Dermis microvascular lymphatic vessel endothelial cell (primary cell): ENCODE measurements at places on chromosomes 3 and 15. TPM values are rescaled to one million over a fixed set of nuclear protein-coding genes. Genes with fewer than 3 reads are reported as not detected.

The MCF2L2 gene
- total RNA-seq = 0.25 and 0.26 TPM in 2 replicates

The PIF1 gene
- 4.4 and 9.0 TPM in 2 replicates for total RNA-seq

The TRIP4 gene
- total RNA-seq = 8.6 and 10.9 TPM in 2 replicates

The DUOX1 gene
- not detected in 2 replicates for total RNA-seq

The STARD5 gene
- 0.77 and 1.9 TPM in 2 replicates for total RNA-seq

The IDH3A gene
- 20.3 and 22.1 TPM in 2 replicates for total RNA-seq

The CLDN16 gene
- not detected in 2 replicates for total RNA-seq

DNA sequence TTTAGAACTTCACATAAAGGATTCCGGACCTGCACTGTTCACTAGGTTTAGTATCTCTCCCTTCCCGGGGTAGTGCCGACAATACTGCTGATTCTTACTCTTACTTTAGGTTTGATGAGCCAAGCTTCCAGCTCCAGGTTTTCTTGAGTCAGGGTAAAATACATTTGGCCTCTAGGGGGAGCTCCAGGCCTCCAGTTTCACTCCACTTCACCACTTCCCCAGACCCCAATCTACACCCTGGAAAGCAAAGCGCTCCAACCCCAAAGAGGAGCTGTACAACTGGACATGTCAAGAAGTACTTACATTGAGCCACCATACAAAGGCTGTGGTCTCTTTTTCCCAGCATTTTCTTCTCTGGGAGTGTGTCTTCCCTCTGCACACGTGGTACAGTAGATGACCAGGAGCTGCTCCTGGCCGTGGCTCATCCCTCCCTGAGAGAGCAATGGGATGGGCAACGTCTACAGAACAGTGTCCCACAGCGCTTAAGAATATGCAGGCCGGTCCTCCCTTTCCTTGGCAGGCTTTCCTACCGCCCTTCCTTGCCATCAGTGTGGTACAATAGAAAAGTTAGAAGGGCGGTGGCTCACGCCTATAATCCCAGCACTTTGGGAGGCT, 93.9 kb upstream of the CCDC80 start:
- peak; percentile 14 for DNase-seq

GRCh38 chr3:133944641-133945380, 49.1 kb upstream of the RAB6B start:
- peak; percentile 96 for DNase-seq

- DNase-seq = no peak
These were observed 48.6 kb downstream of the KCNMB2 start for GRCh38 chr3:178584722-178585380.

DNA sequence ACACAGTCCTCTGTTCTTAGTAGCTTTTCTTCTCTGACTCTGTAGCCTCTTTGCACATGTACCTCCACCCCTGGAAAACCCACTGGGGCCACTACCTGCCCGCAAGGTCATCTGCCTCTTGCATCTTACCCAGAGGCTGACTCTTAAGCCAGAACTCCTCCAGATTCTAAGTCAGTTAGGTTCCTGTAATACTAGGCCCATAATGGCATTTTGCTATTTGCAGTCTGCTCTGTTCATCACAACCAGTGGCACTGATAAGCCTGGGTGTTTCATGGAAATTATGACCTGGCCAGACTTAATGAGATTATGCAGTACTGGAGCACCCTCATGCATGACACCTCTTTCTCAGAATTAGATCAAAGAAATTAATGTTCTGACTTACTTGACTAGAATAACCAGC, 31.7 kb upstream of the ATG7 start:
- DNase-seq = no peak

DNA sequence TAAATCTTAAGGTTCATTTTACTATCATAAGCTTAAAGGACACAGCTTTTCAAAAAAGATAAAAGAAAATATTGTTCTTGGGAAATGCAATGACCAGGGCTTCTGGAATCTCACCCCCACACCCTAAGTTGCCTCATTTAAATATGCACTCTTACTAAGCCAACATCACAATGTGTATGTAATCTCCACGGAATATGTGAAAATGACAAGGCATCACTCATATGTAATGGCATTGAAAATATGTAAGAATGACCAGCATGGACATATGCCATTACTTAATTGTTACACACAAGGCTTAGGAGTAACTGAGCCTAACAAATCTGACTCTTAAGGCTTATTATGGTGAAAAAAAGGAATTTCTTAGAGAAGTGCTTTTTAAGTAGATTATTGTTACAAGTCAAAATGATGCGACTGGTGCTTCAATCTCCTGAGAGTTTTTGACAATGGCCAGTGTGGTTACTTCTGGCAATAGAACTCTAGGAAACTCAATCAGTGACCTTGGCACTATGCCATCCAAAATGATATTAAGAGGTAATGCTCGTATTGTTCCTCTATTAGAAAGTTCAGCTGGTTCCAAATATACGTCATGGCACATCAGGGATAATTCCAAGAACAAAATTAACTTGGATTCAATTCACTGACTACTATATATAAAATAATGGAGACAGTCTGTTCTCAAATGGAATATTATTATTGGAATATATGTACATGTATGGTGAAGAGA, 290.0 kb upstream of the PLSCR5 start:
- peak; percentile 49 for DNase-seq

- DNase-seq = no peak
These were observed 281.5 kb upstream of the DPPA4 start for GRCh38 chr3:109618766-109619378.

DNA sequence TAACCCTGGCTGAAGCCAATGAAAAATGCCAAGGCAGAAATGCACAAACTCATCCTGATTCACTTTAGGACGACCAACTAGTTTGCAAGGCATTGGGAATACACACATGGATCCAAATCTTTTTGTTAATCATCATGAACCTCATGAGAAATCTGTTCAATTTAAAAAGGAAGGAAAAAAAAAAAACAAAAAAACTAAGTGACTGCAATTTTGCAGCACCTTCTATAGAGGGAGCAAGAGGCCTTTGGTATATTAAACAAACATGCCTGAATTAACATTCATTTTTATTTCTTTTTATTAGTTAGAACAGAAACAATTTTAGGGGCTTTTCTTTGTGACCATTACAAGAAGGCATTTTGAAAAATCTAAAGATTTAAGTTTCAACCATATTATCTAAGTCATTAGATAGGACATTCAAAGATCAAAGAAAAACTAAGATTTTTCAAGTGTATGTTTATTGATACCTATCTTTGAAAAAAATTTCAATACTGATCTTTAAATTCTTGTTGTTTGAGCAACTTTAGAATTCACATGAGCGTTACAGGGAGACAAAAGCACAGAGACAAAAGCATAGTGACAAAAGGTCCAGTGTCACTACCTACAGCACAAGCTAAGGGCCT, 182.4 kb downstream of the CBLB start:
- peak; percentile 22 for DNase-seq

DNA sequence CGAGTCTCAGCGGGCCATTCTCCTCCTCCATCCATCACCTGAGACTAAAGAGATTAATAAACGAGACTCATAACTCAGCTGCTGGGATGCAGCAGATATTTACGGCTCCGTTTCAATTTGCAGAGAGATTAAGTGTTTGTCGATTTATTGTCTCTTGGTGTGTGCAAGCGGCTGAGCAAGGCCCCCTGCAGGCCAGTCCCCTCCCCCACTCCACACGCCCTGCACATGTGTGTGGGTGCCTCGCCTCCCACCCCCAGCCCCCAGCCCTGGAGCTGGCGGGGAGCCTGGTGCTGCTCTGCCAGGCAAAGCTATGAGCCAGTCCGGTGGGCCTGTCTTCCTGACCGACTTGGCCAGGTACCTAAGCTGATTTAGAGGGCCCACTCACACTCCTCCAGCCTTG, 63.0 kb downstream of the CYP11A1 start:
- no peak for DNase-seq

DNA sequence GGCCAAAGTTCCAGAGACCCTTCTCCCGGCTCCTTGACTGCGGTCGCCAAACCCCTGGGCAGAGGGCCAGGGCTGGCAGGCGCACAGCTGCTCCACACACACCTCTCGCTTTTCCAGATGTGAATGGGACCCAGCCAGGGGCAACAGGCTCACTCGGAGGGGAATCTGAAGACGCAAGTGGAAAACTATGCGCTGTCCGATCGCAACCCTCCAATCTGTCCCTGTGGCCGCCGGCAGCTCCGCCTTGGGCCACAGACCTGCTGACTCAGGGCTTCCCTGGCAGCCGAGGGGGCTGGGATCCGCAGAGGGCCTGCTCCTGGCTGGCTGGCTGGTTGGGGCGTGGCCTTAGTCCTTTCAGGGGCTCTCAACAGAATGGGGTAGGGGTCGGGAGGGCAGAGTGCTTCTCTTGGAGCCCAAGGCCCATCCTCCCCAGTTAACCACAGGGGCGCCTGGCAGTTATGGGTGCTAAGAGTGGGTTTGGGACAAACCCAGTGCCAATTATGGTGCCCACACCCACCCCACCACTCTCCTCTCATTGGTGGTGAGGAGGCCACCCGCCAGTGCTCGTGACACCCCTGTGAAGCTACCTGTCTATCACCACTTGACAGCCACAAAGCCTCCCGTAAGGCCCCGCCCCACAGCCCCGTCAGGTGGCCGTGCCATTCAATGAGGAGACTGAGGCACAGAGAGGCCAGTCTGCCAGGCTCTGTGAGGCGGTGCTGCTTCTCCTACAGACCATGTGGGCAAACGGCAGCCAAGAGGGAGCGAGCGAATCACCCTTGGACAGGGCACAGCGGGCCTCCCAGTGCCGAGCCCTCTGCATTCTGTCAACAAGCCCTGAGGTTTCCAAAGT, 53.8 kb downstream of the IQSEC1 start:
- DNase-seq = no peak

GRCh38 chr3:61605589-61606175, 44.3 kb downstream of the PTPRG start:
- DNase-seq = no peak

DNA sequence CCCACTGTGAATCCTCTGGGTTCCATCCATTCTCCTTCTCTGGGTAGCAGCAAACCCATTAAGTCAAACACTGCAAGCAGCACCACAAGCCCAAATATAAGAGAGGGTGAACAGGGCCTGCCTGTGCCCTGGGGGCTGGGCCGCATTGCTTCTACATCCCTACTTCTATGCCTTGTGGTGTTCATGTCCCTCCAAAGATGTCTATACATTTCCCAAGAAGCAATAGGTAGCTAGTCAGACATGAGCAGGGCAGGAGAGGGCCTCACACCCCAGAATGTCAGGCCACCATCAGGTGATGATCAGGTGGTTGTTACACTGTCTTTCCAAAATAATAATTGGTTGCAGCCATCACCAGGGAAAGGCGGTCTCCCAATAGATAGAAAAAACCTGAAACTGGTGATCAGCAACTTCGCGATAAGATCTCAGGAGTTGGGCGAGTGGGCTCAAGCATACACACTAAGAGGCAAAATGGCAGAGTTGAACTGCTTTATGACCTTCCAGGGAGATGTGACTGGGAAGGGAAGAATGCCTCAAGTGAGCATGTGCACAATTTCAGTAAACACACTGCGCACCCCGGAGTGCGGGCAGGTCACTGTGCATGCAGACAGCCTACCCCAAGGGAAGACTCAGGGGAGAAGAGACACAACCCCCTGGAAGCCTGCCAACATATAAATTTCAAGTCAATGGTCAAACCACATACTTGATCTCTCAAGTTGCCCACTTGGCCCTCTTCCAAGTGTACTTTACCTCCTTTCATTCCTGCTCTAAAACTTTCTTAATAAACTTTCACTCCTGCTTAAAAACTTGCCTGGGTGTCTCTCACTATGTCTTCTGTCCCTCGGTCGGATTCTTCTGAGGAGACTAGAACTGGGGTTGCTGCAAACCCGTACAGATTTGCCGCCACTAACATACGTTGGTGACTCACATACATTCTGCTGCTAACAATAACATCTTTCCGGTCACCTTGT, 39.9 kb downstream of the KLF15 start:
- DNase-seq = no peak

- peak; percentile 74 for DNase-seq
These were observed 2.1 kb upstream of the GNAT1 start for GRCh38 chr3:50189274-50189673.

- no peak for DNase-seq
These were observed 36.7 kb upstream of the MFGE8 start for GRCh38 chr15:88949734-88950400.

GRCh38 chr15:68305420-68305871, 27.9 kb downstream of the FEM1B start:
- DNase-seq = no peak

DNA sequence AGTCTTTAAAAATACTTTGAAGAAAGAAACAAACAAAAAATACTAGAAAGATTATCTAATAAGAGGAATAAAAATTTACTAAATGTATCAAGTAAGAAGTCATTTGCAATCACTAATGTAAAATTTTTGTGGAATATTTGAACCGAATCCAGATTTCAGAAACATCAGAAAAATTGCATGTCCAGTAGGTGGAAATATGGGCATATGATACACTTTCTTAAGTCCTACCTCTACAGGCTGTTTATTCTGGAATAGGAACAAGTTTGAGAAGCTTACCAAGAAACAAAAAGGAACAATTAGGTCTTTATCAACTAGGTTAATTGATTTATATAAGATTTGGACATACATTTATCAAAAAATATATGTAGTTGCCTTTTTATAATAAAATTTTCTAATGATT, 292.9 kb upstream of the ROBO1 start:
- peak; percentile 6 for DNase-seq

GRCh38 chr3:94671078-94671477, 608.2 kb downstream of the NSUN3 start:
- DNase-seq = no peak

DNA sequence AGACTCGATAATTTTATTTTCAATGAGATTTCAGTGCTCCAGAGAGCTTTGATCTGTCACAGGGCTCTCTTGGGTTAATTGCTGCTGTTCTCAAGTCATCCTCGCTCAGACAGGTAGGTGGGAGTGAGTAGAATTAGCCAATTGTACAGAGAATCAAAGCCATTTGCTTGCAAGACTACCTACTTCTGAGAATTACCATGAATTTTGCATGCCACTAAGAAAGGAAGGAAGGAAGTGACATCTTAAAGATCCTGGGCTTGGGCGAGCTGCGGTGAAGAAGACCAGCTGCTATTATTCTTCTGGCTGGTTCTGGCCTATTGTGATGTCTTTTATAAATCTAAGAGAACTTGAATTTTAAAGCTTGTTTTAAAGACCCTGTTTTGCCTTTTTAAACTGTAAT, 154.1 kb upstream of the LPP start:
- no peak for DNase-seq
